A549 treated with Hydrocortisone at 1 μM for 4 hours (cell line): ENCODE measurements at places on chromosomes 3 and 15. TPM values are rescaled to one million over a fixed set of nuclear protein-coding genes. Genes with fewer than 3 reads are reported as not detected.

FILIP1L gene
- 0.14 to 0.29 TPM (median 0.21 TPM) in 5 replicates for total RNA-seq

TJP1 gene
- total RNA-seq = 62.0 to 98.1 TPM (median 72.8 TPM) in 5 replicates

PLA2G4D gene
- total RNA-seq = not detected in 5 replicates

HSPBAP1 gene
- total RNA-seq = 4.9 to 5.8 TPM (median 5.1 TPM) in 5 replicates

COL8A1 gene
- not detected in 5 replicates for total RNA-seq

CCDC66 gene
- total RNA-seq = 4.6 to 6.5 TPM (median 5.5 TPM) in 5 replicates

SEMA3B gene
- total RNA-seq = 6.0 to 9.4 TPM (median 6.2 TPM) in 5 replicates

GNB4 gene
- 11.0 to 18.4 TPM (median 16.6 TPM) in 5 replicates for total RNA-seq

CTXN2 gene
- total RNA-seq = 0.03 to 0.07 TPM in 2 of 5 replicates, not detected in the others
